ENCODE measurements at places on chromosomes 5 and 9.

- DNase-seq: no peak
Measured at GRCh38 chr9:131227959-131228460, 48.3 kb downstream of the FAM78A start.

DNA sequence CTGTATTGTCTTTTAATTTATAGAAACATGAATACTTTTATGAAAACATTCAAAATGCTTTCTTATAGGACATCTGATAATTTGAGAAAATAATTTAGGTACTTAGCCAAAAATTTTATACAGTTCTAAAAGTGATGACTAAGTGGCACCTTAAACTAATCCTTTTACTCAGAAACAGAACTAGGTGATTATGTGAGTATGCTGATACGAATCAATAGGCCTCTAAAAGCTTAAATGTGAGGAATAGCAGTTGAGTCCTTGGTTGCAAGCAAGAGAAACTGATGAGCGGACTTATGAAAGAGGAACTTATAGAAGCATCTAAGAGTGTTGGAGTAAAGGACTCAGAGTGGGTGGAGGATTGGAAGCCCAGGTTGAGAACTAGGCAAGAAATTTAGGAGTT, 26.4 kb downstream of the ANXA1 start:
- DNase-seq: no peak

DNA sequence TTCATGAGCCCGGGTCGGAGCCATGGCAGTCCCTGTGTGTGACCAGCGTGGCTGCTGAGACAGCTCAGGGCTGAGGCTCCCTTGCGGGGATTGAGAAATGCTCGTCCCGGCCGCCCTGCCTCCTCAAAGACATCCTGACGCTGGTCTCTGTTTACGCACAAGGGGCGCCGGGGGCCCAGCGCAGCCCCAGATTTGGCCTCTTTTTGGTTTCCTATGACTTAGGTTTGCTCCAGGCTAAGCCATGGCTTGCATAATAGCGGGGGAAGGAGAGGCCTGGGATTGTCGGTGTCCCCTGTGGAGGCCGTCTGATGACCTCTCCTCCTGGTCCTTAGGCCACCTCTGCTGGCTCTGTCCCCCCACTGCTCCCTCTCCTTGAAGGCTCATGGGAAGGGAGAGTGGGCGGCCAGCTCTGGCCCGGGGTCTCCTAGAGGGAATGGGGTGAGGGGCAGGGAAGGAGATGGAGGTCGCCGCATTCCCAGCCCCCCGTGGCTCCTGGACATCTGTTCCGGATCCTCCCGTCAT, 3.5 kb downstream of the LAMC3 start:
- DNase-seq: no peak

- no peak for DNase-seq
Measured at GRCh38 chr9:133125941-133126696, 5.1 kb upstream of the RALGDS start.

GRCh38 chr9:37620396-37620795, 28.0 kb upstream of the TOMM5 start:
- DNase-seq: no peak

GRCh38 chr9:131747352-131747751, 7.5 kb upstream of the RAPGEF1 start:
- no peak for DNase-seq

GRCh38 chr5:3024126-3024525, 272.6 kb upstream of the IRX2 start:
- no peak for DNase-seq

DNA sequence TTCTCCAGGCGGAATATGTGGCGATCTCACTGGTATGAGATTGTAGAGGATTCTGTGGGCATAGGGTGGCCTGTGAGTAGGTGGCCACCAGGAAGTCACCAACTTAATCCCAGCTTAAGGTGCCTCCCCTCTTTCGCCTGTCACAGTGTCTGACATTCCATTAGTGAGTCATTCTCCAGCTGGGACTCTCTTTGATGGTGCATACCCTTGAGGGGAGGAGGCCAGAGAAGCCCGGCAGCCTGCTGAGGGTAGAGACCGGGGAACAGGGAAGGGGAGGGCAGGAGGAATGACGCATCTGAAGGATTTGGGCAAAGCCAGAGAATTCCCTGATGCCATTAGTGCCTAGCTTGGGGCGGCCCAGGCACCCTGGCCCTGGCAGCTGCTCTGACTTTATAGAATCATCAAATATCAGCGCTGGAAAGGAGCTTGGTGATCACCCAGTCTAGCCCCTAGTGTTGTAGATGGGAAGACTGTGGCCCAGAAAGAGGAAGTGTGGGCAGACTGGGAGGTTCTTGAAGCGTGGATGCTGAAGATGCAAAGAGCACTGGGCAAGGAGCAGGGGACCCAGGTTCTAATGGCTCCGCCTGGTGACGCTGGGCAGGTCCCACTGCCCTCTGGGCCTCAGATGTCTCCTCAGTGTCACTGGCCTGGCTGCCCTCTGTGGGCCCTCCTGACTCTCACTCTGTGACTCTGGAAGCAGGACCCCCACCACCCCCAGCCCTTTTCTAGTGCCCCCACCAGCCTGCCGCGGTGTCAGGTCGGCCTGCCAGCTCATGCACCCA, 41.4 kb downstream of the DAB2IP start:
- DNase-seq: no peak

- no peak for DNase-seq
Measured at GRCh38 chr5:159559337-159559736, 229.1 kb upstream of the IL12B start.

GRCh38 chr5:71782393-71782770, 63.3 kb downstream of the CARTPT start:
- DNase-seq: no peak

- DNase-seq: no peak
Measured at GRCh38 chr5:13833440-13833839, 111.0 kb downstream of the DNAH5 start.

DNA sequence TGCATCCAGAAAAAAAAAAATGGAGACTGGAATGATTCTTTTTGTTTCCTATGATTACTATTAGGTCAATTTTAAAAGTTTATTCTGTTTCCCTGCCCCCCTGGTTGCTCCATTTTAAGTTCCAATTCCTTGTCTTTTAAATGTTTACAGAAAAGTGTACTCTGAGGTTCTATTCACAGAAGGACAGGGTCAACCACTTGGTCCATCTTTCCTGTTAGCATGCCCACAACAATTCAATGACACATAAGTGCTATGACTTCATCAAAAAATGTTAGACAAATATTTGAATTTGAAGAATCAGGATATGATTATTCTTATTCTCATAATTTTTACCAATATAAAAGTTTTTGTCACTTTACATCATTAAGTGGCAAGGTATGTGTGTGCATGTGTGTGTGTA, 123.7 kb downstream of the PDE4D start:
- DNase-seq: no peak

DNA sequence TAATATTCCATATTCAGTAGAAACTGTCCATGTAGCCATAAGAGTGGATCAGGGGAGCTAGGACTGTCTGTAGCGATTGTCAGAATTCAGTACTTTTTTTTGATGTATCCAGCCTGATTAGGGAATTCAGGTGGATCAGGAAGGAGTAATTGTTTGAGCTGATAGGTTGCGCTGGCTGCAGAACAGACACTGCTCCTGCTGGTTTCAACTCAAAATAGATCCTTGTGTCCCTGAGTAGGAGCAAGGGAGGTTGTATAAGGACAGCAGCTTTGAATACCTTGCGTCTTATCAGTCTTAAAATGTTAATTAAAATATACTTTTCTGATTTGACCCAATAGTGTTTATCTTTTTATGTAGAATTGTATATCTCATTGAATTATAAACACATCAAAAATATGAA, 229.6 kb downstream of the KDM4C start:
- DNase-seq: no peak

GRCh38 chr9:128101231-128101661, 26.3 kb downstream of the PTGES2 start:
- DNase-seq: no peak

- no peak for DNase-seq
Measured at GRCh38 chr5:12460493-12461261, 556.4 kb upstream of the CTNND2 start.

DNA sequence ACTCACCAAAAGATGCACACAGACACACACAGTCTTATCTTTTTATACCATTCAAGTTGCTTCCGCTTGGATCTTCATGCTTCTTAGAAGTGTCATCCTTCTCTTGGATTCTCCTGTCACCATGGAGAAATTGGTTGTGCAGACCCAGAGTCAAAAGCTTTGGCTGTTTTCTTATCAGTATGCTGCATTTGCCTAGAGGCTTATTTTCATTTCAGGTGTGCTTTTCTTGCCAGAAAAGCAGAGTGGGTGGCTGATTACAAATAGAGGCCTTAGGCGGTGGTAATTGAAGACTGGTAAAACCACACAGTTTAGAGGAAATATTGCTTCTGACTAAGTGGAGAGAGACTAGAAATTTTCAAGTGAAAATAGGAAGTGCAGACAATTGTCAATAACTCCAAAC, 70.2 kb upstream of the TLE4 start:
- DNase-seq: no peak

- no peak for DNase-seq
Measured at GRCh38 chr5:35195472-35195852, 34.8 kb downstream of the PRLR start.

DNA sequence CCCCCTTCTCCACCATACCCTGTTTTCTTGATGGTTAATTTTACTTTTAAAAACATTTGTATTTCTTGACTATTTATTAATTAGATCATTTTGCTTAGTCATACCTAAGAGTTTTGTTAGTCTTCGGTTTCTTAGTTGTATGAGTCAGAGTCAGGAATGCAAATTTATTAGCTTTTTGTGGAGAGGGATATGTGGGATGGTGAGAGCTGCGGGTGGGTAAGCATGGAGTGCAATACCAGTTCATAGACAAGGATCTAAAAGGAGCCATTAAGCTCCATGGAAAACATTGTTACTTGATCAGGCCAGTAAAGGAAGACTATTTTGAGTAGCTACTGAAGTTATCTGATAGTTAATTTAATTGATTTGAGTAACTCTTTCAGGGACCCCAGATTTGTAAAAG, 77.5 kb downstream of the ZSWIM6 start:
- peak; percentile 95 for DNase-seq

DNA sequence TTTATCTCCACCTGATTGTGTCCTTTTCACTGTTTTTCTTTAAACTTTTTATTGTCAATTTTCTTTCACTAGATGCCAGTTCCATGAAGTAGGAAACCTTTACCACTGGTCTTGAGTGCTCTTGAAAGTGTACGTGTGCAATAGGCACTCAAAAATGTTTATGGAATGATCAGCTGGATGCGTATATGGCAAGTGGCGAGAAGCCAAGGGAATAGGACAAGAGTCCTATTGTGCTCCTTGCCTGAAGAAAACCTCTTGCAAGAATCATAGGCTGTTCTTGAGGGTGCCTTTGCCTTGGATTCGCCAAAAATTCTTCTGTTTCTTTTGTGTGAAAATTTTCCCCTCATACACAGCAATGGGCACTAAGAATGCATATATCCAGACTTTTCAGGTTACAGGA, 97.7 kb downstream of the GHR start:
- no peak for DNase-seq

GRCh38 chr5:82277613-82277986, 554 bp downstream of the RPS23 start:
- DNase-seq: no peak

DNA sequence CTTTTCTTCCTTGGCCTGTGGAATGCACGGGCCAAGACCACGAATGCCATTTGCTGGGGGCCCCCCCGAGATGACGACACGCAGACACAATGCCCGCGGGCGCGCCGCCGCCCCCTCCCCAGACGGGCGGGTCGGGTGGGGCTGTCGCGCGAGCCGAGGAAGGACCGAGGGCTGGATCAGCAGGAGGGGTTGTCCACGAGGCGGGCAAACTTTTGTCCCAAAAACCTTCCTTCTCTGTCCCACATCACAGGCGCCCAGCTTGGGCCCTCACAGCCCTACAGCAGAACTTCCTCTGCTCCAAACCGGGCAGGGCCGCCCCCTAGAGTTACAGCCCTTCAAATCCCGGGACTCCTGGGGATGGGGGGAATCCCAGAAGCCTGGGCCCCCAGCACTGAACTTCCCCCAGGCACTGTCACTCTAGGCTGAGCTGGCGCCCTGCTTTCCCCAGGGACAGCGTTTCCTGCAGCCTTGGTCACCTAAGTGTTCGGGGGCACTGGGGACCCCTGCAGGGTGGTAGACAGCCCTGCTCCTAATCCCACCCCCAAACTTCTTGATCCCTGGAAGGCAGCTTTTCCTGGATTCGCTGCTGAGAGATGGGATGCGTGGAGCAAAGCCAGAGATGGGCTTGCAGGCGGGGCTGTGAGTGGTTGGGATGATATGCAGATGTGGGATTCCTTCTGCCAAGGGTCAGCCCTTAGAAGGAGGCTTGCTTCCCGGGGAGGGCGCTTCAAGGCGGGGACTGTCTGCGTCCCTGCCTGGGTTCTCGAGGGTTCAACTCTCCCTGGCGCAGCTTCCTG, 980 bp downstream of the COL5A1 start:
- DNase-seq: no peak

- DNase-seq: no peak
Measured at GRCh38 chr5:95931079-95931833, 30.4 kb downstream of the ELL2 start.

- peak; percentile 95 for DNase-seq
Measured at GRCh38 chr9:115672477-115673316, 480.9 kb upstream of the PAPPA start.

- no peak for DNase-seq
Measured at GRCh38 chr9:70551801-70552200, 137.3 kb upstream of the KLF9 start.

DNA sequence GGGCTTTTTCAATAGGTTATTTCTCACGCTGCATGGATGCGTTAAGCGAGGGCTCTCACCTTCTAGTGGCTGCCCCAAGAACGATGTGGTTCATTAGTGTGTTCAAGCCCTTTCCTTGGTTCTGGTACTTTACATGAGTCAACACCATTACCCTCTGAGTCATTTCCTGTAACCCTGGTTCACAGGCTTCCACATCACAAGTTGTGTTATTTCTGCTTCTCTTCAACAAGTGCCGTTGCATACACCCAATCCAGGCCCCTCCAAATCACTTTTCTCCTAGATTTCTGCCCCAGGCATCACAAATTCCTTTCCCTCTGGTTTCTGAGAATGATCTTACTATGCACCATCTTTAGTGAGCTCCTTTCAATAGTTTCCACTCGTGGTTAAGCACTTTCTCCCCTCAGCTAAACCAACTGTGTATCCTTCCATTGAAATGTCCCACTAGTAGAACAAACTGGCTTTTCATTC, 69.5 kb upstream of the RAD23B start:
- peak; percentile 94 for DNase-seq

DNA sequence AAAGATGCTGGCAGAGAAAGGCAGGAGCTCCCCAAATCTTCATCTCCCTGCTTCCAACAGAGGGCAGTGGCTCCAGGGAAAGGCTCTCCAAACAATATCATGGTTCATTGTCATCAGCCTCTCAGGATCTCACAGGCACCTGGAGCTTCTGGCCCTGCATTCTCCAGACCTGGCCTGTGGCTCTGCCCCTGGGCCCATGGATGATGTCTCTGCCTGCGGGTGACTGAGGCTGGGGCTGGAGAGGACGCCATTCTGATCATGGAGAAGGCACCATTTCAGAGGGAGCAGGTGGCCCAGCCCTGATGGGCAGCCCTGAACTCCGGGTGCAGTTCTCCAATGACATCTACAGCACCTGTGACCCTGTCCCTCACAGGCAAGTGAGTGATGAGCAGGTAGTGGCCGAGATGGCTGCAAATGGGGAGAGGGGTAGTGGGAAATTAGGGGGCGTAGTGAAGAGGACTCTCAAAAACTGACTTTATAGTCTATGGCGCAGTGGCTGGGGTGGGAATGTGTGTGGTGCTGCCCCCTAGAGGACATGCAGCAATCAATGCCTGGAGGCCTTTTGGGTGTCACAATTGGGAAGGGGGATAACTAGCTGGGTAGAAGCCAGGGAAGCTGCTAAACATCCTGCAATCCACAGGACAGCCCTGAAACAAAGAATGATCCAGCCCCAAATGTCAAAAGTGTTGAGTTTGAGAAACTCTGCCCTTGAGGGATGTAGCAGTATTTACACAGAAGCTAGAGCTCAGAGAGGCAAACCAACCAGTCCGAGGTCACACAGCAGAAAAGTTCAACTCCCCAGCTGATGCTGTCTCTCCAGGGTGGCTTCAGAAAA, 3.2 kb downstream of the SH3PXD2B start:
- no peak for DNase-seq

Measured in AG04449 (cell line).